RCC 7860 (cell line): ENCODE measurements at places on chromosomes 13 and 19.

GRCh38 chr13:22229916-22230315, 559.0 kb downstream of the FGF9 start:
- no peak for DNase-seq

DNA sequence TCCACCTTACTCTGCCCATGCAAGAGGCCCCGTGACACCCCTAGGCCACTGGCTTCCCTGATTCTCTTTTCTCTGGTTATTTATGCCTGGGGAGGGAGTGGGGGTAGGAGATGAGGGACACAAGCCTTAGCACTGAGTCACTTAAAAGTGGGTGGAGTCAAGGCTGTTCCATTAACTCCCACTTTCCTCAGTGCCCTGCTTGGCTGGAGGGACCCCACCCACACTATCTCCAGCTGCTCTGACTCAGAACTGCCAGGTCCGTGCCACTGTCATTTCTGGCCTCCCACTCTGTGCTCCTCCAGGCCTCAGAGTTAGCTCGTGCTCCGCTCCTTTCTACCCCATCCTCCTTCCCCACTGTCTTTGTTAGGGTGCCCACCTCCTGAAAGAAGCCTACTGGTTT, 113.4 kb upstream of the UQCRFS1 start:
- peak; percentile 29 for DNase-seq

DNA sequence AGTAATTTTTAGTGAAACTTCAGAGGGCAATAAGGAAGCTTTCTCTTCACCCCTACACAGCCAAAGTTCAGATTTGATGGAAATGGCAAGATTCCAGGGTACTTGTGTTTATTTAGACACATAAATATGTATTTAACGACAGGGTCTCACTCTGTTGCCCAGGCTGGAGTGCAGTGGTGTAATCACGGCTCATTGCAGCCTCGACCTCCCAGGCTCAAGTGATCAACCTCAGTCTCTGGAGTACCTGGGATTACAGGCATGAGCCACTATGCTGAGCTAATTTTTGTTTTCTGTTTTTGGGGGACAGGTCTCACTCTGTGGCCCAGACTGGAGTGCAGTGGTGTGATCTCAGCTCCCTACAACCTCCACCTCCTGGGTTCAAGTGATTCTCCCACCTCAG, 2.0 kb upstream of the SYCE2 start:
- no peak for DNase-seq

- no peak for DNase-seq
These were observed 1078.9 kb downstream of the SLITRK1 start for GRCh38 chr13:82803341-82803740.

DNA sequence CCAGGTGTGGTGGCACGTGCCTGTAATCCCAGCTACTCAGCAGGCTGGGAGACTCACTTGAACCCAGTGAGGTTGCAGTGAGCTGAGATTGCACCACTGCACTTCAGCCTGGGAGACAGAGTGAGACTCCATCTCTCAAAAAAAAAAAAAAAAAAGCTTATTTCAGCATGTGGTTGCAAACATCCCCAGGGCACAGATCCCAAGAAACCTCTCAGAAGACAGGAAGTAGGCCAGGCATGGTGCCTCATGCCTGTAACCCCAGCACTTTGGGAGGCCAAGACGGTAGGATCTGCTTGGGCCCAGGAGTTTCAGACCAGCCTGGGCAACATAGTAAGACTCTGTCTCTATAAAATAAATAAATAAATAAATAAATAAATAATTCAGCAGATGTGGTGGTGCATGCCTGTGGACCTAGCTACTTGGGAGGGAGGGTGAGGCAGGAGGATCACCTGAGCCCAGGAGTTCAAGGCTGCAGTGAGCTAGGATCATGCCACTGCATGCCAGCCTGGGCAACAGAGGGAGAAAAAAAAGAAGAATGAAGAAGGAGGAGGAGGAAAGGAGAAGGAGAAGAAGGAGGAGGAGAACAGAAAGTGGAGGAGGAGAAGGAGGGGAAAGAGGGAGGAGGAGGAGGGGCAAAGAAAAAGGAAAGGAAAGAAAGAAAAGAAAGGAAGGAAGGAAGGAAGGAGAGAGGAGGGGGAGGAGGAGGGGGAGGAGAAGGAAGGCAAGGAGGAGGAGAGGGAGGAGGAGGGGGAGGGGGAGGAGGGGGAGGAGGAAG, 4.3 kb upstream of the LRRC8E start:
- DNase-seq: no peak

- no peak for DNase-seq
These were observed 179.6 kb upstream of the HTR2A start for GRCh38 chr13:47076500-47076899.

DNA sequence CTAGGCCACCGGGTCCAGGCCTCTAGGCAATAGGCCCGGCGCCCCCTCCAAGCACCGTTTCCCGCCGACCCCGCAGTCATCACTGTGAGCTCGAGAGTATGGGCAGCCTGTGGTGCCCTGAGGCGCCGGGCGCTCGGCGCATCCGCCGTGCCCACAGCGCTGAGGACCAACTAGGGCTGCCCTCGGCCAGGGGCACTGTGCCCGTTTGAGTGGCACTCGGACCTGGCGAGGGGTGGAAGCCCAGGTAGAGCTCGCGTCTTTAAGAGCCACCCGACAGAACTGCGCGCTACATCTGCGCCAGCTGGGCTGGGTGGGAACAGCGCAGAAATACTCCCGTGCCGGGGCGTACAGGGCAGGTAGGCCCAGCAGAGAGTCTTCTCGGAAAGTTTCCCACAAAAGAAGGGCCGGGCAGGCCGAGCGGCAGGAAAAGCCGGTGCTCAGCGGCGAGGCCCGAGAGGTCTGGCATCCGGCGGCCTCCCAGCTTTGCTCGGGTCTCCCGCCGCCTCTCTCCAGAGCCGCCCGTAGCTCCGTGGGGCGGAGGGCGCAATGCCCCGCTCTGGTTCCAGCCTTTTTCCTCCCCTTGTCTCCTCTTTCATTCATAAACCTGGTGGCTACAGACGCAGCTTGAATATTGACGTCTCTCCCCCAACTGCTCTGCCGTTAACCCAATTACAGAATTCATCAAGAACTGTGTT, 5.4 kb upstream of the SOX1 start:
- DNase-seq: no peak

DNA sequence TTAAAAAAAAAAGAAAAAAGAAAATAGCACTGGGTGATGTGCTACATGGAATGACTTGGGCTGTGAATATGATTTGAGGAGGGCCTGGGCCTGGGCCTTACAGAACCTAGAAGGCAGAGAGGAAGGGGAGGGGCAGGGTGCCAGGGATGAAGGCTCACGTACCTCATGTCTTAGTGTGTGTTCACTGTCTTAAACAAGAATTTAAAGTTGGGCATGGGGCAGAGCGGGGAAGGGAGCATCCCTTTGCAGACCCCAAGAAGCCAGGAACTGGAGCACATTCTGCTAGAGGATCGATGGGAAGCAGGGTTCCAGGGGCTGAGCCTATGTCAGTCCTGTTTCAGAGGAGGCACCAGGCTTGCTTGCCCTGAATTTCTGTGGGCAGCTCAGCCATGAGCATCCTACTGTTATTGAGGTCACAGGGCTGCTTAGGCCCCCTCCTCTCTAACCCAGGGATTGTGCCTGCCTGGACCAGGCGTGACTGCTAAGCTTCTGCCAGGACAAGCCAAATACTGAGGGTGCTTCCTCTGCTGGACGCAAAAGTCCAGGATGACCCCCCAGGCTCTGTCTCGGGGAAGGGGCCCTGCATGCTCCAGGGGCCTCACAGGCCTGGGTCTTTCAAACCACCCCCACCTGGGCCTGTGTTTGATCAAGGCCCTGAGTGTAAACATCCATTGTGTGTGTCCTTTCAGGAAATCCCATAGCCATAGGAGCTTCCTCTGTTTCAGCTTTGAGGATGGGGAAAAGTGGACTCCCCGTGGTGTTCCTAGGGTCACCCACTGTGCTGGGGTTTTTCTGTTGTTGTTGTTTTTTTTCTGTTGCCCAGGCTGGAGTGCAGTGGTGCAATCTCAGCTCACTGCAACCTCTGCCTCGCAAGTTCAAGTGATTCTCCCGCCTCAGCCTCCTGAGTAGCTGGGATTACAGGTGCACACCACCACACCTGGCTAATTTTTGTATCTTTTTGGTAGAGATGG, 4.8 kb downstream of the LSR start:
- DNase-seq: no peak

GRCh38 chr19:50906217-50906616, 5.0 kb downstream of the KLK4 start:
- DNase-seq: no peak

DNA sequence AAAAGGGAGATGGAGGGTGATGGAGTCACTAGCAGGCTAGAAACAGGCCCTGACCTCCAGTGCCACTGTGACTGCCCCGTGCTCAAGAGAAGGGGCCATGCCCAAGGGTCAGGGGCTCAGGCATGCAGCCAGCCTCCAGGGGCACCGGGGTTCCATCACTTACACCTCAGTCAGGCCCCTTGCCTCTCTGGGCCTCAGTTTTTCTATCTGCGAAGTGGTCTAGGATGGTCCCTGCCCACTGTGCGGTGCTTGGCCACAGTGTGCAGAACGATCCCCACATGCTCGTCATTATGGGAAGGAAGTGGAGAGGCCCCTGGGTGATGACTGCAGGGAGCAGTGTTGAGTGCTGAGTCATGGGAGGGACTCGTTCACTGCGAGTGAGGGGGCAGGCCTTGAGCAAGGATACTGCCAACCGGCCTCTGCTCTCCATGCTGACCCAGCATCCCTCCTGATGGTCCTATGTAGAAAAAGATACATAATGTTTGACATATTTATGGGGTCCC, 23.1 kb downstream of the TMED1 start:
- DNase-seq: peak; percentile 83

- peak; percentile 8 for DNase-seq
These were observed 12.4 kb downstream of the TMEM143 start for GRCh38 chr19:48351341-48351752.

- no peak for DNase-seq
These were observed 45.8 kb upstream of the RCBTB2 start for GRCh38 chr13:48578516-48579164.

- no peak for DNase-seq
These were observed 21.9 kb downstream of the GPALPP1 start for GRCh38 chr13:45011198-45011597.

- DNase-seq: no peak
These were observed 286.3 kb downstream of the POU4F1 start for GRCh38 chr13:78317030-78317429.

- no peak for DNase-seq
These were observed 96.5 kb downstream of the UGGT2 start for GRCh38 chr13:95956589-95957148.

DNA sequence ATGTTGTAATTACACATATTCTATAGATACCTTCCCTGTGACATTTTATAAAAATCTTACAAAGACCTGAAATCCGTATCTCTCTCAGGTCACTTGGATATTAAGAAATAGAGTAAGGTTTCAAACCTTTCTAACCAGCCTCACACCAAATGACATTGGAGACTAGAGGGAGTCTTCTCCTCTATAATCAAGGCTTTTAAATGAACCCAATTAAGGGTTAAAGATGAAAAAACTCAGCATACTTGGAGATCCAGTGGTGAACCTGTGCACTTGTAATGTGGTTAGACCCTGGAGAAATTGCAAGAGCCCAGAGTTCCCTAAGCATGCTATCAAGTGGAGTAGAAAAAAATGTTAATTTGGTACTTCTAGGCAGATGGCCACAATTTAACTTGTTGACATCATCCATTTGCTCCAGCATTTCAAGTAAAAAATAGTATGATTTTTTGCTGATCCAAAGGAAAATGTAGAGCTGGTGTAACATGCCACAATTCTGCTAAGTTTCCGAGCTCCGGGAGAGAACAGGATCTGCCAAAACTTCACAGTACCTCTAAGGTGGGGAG, 554.1 kb upstream of the MIR17HG start:
- no peak for DNase-seq

GRCh38 chr13:50575138-50575537, 268.4 kb downstream of the DLEU7 start:
- no peak for DNase-seq

DNA sequence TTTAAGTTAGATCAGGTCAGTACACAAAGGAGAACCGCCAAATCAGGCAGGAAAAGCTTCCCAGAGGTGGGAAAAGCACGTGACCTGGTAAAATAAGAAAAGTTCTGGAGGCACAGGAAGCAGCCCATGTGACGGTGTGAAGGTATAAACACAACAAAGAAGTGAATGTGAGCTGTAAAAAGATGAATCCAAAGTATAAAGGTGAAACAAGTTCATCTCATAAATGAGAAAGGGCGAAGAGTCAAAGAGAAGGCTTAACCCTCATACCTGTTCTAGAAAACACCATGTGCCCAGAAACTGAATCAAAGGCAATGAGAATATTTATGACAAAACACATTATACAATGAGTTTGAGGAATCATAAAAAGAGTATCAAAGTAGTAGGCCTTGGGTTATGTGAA, 47.0 kb downstream of the USP12 start:
- no peak for DNase-seq

DNA sequence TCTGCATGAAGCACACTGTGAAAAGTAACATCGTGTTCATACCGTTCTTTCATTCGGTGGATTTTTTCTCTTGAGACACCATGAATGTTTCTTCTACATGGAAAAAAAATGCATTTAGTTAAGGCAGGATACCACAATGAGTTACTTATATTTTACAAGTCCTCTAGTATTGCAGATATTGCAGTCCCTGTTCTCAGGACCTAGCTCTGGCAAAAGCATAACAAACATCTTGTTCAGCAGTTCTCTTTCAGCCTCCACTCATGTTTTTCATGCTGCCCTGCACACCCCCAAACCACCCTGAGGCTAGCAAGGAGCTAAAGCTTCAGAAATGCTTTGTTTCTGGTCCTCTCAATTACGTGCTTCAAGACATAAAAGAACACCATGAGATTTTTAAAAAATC, 24.8 kb downstream of the N4BP2L1 start:
- DNase-seq: no peak

DNA sequence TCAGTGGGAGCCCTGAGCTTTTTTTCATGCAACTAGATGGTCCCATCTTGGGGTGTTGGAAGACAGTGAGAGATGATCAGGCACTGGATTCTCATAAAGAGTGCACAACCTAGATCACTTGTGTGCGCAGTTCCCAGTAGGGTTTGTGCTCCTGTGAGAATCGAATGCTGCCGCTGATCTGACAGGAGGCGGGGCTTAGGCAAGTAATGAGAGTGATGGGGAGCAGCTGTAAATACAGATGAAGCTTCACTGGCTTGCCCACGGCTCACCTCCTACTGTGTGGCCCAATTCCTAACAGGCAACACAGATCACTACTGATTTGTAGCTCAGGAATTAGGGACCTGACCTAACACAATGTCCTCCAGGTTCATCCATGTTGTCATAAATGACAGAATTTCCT, 43.6 kb upstream of the UBAC2 start:
- no peak for DNase-seq

- no peak for DNase-seq
These were observed at the start of gene ELANE for GRCh38 chr19:852136-853013. Gene ELANE (plus strand): TSS chr19:852303. CDS start chr19:852329, 26 bp downstream.

- no peak for DNase-seq
These were observed 392 bp upstream of the ZNF548 start for GRCh38 chr19:57389194-57389729.

DNA sequence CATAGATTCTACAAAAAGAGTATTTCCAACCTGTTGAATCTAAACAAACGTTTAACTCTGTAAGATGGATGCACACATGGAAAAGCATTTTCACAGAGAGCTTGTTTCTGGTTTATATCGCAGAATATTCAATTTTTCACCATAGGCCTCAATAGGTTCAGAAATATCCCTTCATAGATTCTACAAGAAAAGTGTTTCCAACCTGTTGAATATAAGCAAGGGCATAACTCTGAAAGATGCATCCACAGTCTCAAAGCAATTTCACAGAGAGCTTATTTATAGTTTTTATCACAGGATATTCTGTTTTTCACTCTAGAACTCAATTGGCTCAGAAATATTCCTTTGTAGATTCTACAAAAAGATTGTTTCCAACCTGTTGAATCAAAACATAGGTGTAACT, 1483.6 kb downstream of the UQCRFS1 start:
- no peak for DNase-seq

- no peak for DNase-seq
These were observed 57.9 kb downstream of the LNX2 start for GRCh38 chr13:27562457-27562856.
